Activated CD8-positive, alpha-beta memory T cell treated with anti-CD3 and anti-CD28 coated beads for 48 hours (primary cell): ENCODE measurements at places on chromosomes 4 and X.

GRCh38 chrX:124238268-124238667, 94.2 kb upstream of the TEX13D start:
- DNase-seq = no peak

GRCh38 chr4:71237641-71238040, 101.2 kb upstream of the SLC4A4 start:
- no peak for DNase-seq

DNA sequence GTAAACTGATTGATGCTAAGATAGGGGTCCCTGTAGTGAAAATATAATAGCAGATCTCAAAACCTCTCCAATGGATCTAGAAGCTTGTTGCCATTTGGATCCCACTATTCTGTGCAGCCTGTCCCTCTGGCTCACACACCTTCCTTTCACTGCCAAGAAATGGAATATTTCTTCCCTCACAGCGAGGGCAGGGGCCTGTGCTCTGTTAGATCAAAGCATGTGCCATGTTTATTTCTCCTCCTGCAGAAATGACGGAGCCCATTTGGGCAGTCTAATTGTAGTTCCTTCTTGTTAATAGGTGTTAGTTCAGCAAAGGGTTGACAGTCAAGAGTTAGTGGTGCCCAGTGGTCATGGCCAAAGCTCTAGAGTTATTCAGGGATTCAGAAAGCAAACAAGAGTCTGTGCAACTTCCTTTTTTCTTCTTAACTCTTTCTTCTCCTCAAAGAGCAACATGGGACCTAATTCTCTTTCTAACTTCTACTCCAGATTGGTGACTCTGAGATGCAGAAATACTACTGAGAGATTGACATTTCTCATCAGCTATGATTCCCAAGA, 106.8 kb downstream of the STOX2 start:
- no peak for DNase-seq

GRCh38 chr4:185171373-185172071, 28.5 kb downstream of the SLC25A4 start:
- no peak for DNase-seq

DNA sequence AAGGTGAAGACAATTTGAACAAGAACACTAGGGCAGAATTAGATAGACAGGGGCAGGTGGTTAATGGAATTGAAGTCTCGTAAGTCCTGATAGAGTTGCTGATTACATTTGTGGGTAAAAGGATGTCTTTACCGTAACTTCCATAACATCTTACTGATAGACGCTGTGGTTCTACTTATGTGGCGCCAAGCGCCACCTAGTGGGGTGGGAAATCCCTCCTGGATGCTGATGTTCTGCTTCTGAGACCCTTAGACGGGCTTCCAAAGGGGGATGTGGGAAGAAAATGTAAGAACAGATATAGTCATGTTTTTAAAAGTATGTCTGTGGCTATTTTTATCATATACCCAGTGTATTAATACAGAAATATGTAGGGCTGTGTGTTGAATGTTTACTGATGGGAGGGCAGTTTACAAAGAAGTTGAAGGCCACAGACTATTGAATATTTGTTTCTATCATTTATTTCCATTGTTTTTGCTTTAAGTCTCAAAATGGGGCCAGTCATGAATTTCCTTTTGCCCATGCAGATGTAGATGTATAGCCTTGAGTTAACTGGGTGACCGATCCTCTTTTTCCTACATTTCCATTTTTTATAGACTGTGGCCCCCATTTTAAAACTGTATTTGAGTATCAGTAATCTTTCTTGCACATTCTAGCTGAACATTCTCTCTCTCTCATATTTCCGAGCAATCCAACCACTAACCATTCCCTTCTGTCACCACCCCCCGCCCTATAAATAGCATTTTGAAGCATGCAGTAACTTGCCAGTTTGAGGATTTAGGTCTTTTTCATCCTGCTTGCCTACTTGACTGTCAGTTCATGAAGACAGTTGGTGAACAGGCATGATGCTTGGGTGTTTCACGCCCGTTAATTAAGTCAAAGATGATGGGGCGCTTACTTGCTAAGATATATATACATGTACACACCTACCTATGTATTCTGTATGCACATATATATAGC, 12.1 kb upstream of the TLR8 start:
- no peak for DNase-seq

- no peak for DNase-seq
These were observed 36.9 kb downstream of the NR3C2 start for GRCh38 chr4:148405161-148405893.

- DNase-seq = no peak
These were observed 150.3 kb downstream of the MSL3 start for GRCh38 chrX:11908371-11908770.

DNA sequence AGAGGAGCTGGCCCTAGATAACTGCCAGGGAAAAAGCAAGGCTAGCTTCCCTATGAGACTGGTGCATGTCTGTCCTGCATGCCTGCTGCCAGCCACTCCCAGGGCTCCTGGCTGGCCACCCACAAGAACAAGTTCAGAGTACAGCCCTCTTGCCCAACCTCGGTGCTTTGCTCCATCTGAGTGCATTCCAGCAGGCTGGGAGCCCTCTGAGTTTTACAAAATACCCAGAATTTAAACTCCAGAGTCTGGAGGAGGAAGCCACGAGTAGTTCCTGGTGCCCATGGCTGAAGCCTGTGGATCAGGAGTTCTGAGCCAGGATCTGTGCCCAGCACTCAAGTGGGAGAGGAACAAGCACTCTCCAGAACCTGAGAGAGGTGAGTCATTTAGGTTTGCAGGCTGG, 111.6 kb downstream of the MAGEE2 start:
- DNase-seq = no peak

- no peak for DNase-seq
These were observed 441.9 kb downstream of the SPRY1 start for GRCh38 chr4:123838474-123838873.

GRCh38 chrX:47628982-47629381, 748 bp downstream of the CFP start:
- DNase-seq = no peak

DNA sequence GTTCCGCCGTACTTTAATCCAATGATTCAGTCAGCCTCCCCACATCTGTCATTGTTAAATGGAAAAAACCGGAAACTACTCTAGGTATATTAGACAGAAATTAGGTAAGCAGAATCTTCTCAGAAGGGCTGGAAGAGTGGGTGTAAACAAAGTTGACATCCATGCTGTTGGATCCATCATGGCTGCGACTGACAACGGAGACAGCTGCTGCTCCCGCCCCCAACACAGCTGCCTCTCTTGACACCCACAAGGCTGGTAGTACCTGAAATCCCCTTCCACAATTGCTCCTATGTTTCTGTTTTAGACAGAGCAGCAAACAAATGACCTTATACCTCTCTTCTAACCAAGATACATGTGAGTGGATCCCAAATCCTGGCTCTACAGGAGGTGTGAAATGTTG, 66.6 kb downstream of the RXFP1 start:
- DNase-seq = no peak

GRCh38 chrX:130539721-130540321, 138.0 kb downstream of the RBMX2 start:
- no peak for DNase-seq

DNA sequence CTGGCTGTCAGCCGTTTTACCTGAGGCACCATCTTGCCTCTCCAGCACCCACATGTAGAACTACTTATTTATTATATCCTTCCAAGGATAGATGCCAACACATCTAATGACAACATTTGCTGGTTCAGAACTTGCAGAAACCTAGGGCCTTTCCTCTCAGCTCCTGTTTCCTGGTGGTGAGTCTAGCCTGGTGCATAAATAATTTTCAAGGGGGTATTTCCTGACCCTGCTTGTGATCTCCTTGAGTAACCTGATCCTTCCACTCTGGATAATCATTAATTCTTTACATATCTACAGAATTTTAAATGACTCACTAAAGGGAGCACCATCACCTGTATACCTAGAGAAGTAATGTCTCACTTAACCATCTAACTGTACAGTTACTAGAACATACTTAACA, 153.4 kb downstream of the PPARGC1A start:
- no peak for DNase-seq

DNA sequence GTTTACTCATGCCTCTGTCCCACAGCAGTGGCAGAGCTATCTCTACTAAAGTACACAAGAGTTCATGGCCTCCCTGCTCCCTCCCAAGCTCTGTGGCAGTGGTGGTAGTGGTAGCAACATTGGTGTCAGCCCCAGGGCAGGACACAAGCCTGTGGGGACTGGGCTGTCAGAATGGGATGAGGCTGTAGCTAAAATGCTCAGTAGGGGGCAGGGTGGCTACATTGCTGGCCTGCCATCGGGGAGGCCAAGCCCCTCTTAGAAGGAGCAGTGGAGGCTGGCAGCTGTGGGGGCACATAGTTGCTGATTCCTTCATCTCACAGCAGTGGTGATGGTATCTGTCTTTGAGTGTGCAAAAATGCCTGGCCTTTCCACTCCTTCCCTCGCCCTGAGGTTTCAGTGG, 461.7 kb downstream of the PCDH18 start:
- DNase-seq = no peak
